ENCODE measurements at places on chromosomes 5 and 9.

- DNase-seq = no peak
These were observed 274.4 kb upstream of the CLINT1 start for GRCh38 chr5:158133369-158133768.

GRCh38 chr5:15889001-15889400, 290.6 kb downstream of the MARCHF11 start:
- no peak for DNase-seq

- no peak for DNase-seq
These were observed 231.4 kb upstream of the TUT7 start for GRCh38 chr9:86585422-86586143.

- no peak for DNase-seq
These were observed 115.9 kb downstream of the RGS3 start for GRCh38 chr9:113579283-113580040.

GRCh38 chr5:106860398-106861044, 810.2 kb downstream of the EFNA5 start:
- DNase-seq = no peak

GRCh38 chr5:16140417-16140816, 39.2 kb downstream of the MARCHF11 start:
- DNase-seq = no peak

DNA sequence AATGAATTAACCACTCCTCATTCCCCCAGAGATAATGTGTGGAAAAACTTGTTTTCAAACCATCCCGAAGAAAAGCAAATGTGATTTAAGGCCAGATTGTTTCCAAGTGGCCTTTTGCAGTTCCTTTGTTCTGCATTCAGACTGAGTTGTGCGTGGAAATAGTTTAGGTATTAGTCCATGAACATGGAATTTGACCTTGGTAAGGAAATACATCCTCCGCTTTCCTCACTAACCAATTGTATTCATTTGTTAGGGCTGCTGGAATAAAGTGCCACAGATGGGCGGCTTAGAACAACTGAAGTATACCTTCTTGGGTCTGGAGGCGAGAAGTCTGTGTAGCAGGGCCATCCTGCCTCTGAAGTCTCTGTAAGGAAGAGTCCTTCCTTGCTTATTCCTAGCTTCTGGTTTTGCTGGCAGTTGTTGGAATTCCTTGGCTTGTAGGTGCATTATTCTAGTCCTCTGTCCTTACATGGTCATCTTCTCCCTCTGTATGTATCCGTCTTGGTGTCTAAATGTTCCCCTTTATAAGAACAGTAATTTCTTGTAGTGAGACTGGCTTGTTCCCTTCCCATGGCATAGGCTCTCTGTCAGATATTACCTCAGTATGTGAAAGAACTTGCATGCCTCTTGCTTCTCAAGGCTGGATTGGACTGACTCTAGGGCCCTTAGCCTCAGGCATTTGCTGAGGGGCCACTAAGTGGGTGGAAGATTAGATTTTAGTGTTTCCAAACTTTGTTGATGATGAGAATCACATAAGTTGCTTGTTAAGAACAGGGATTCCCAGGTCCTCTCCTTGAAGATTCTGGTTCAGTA, 53.9 kb downstream of the RAI14 start:
- no peak for DNase-seq

- DNase-seq = no peak
These were observed 19.2 kb downstream of the NKD2 start for GRCh38 chr5:1027631-1028441.

DNA sequence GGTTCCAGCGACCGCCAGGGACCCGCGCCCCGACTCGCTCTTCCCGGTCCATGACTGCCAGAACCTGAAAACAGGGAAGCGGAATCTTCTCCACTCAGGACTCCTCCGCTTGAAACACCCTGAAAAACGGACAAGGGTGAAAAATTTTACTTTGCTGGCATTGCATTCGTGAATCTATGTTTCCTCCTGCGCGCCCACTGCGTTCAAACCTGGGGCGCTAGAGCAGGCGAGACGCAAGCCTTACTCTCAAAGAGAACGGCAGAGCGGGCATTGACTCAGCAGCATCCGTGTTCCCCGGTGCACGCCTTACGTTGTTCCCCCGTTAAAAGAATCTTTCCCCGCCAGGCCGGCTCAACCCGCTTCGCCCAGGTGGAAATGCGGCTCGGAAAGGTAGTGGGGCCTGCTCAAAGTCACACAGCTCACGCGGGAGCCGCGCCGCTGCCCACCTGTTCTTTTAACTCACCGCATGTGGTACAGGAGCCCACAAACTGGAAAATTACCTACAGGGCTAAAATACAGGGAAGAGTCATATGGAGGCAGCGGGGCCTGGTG, 999 bp upstream of the DRD1 start:
- DNase-seq = no peak

DNA sequence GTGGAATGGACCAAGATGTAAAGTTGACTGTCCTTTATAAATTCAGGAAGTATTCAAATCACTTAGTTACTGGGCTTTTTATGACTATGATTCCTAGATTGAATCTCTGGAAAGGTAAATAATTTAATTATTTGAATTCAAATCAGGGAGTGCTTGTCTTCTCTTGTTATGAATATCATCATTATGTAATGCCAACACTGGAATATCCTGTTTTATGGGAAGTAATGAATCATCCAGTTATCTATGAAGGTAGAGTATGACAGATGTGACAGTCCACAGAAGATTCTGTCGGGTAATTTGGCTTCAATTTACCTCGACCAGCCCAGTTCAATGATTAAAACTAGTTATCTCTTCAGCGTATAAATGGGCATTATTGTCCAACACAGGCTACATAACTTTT, 141.0 kb upstream of the NUDT12 start:
- no peak for DNase-seq

- no peak for DNase-seq
These were observed 60.2 kb upstream of the STARD4 start for GRCh38 chr5:111572561-111572960.

GRCh38 chr5:169164481-169164925, 136.4 kb downstream of the SLIT3 start:
- no peak for DNase-seq

- DNase-seq = no peak
These were observed 370.5 kb downstream of the CSNK1G3 start for GRCh38 chr5:123882319-123882964.

DNA sequence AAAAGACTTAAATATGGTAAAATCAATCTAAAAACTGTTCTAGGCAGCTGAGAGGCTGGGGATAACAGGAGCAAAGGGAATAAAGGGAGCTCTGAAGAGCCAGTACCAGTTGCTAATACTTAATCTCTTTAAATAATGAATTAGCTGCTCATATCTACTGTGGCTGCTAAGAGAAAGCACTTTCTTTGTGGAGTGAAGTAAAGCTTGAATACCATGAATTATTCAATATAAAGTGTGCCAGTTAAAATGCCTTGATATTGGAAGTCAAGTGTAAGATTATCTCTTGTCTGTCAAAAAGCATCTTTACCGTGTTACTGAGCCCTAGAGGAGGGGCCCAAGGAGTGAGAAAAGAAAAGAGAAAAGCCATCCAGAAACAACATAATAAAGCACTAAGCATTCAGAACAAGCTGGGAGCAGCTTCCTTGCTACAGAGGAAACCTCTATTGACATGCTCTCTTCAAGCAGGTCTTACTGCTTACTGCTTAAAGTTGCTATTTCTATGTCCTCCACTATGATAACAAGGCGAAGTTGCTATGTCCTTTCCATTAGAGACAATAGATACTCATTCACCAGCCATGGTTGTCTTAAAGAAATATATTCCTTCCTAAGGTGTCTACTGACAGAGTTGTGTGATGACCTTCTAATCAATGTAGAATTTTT, 297.4 kb downstream of the CETN3 start:
- DNase-seq = no peak

- DNase-seq = no peak
These were observed 87.6 kb upstream of the CTSL start for GRCh38 chr9:87638292-87638691.

DNA sequence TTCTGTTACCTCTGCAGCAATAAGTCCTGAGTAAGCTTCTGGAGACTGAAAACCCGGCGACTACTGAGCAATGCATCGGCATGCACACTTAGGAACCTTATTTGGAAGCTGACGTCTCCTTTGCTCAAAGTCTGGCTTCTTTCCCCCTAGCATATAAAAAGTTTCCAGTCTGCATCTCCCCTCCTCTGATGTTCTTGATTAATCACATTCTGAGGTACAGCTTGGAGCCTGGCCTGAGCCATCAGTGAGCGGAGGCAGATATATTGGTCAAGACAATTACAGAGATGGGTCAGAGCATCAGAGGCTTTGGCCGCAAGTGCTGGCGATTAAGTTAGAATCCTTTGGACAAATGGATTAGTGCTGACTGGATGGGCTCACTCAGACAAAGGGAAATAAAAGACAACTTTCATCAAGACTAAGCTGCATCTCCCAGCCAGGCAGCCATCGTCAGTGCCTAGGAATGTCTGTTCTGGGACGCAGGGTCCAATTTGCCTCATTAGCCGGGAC, 140.7 kb downstream of the MTX3 start:
- DNase-seq = no peak

GRCh38 chr5:60727033-60727679, 27.2 kb upstream of the DEPDC1B start:
- no peak for DNase-seq

- no peak for DNase-seq
These were observed 96.1 kb downstream of the MRPL36 start for GRCh38 chr5:1703352-1704050.

GRCh38 chr5:161921781-161922180, 73.9 kb downstream of the GABRA1 start:
- DNase-seq = no peak

Data from stimulated activated CD8-positive, alpha-beta memory T cell treated with anti-CD3 and anti-CD28 coated beads, Interleukin-4, amount 100 ng/mL, for 4 hours (primary cell).